ENCODE measurements at places on chromosomes 12 and 14. TPM values are rescaled to one million over a fixed set of nuclear protein-coding genes. Genes with fewer than 3 reads are reported as not detected.
A peak's percentile ranks its signal among the peaks of the same experiment; 100 is the strongest.

Gene MDGA2
- total RNA-seq = 4.2 TPM

Gene SMCO3
- not detected for total RNA-seq

DNA sequence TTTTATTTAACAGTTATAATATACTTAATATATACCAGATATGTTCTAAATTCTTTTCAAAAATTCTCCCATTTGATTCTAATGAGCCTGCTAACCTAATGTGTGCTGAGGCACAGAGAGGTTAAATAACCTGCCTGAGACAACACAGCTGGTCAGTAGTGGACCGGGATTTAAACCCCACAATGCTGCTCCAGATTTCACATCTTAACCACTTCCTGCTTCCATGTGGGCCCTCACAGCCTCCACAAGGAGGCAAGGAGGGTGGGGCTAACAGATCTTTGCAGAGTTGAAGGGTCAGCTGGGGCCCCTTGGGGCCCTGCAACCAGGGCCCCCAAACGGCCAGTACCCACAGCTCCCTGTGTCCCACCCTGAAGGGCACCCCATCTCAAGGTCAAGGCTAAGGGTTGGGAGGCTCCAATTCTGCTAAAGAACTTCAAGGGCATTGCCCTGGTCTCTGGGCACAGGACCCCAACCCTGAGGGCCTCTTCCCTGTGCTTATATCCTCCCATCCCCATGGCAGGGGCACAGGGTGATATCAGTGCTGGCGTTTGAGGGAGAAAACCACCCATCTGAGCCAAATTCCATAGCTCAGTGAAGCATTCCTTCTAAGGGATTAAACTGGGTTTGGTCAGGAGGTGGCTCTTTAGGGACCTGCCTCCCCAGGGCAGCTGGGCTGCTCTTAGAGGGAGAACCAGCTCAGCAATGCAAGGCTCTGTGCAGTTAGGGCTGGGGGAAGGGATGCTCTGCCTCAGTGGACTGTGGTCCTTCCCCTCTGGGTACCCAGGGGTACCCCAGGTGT, 2.2 kb downstream of the KRT80 start:
- peaks cover 22% of the 10 kb centered on the region for H3K4me1 ChIP-seq
- no peak for DNase-seq
- H3K36me3 ChIP-seq = no peaks in the 10 kb centered on the region
- no peaks in the 10 kb centered on the region for H3K27me3 ChIP-seq
- no peak overlapping the region for H3K27ac ChIP-seq

Gene NRL
- not detected for total RNA-seq

DNA sequence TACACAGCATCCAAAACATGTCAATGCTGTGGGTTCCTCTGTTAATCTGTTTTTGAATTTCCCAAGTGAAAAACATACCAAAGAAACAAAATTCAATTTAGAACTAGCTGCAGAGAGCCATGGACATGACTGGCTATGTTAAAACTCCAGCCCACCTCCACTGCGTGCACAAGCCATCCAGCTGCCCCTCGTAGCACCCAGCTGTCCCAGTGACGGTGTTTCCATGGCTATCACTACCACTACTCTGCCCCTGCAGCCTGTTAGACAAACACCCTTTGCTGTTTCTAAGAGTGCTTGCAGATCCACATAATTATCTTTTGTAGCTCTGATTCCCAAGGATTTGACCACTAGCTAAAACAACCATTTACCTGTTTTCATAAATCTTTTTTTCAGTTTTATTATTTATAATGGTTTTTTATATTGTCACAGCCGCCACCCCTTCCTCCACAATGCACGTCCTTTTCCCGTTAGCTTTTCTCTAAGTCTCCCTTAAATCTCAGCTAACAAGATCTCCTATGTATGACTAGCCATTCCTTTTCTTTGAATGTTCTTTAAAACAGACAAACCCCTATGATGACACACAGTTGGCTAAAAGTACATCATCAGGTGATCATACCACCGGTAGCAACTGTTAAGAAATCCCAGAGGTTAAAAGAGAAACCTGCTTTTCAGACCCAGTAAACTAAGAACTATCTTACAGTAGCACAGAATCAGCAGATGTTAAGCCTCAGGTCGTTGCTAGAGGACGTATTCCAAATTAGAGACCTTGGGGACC, 37.8 kb upstream of the NAA30 start:
- H3K36me3 ChIP-seq = no peaks in the 10 kb centered on the region
- no peak overlapping the region for H3K27ac ChIP-seq
- DNase-seq = no peak
- H3K4me1 ChIP-seq = no peaks in the 10 kb centered on the region
- H3K4me3 ChIP-seq = no peak overlapping the region

Gene ZDHHC22
- not detected for total RNA-seq

Gene PRKD1
- total RNA-seq = 47.9 TPM

DNA sequence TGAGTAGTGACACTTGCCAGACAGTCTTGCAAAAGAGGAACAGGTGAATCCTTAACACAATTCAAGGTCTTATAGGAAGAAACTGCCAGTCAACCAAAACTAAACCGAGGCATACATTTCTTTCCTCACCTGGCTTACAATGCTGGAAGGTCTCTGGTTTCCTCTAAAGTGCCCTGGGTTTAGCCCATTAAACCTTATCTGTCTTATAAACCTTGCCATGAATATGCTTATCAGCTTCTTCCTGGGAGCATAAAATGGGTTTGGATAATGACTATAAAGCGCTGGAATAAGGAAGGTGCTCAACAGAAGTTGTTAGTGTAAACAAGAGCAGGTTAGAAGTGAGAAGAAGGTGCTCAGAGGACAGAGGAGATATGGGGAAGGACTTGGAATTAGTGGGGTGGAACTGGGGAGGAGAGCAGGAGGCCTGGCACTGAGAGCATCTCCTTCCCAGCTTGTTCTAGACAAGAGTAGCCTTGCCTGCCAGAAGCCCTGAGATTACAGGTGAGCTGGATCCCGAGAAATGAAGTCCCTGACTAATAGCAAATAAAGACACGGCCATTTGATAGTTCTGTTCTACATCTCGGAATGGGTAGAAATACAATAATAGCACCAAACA, 14.1 kb upstream of the GPRC5A start:
- H3K36me3 ChIP-seq = no peaks in the 10 kb centered on the region
- no peaks in the 10 kb centered on the region for H3K27me3 ChIP-seq
- no peak for DNase-seq
- H3K4me1 ChIP-seq = no peaks in the 10 kb centered on the region

DNA sequence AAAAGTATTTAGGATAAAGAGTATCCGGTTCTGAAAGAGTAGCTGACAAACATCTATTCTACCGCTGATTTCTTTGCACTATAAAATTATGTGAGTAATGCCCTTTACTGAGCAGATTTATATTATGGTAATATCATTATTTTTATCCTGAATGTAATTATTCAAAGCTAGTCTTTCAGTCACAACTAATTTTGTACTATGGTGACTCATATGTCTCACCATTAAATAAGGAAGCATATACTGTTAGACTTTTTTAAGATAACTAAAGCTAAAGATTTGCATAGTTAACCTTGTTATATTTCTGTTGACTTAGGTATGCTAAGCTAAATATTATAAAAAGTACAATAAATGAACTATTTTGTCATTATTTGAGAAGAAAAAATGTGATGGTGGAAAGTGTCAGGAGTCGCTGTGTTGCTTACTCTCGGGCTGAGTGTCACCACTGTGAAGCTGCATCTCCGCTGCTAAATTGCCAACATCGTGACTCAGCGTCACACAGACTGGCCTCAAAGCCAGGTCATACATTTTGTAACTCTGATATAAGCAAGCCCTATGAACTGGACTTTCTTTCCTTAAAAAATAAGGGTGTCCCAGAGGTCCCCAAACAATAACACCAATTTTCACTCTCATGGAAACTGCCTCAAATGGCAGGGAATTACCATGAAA, 69.1 kb upstream of the SSTR1 start:
- H3K27me3 ChIP-seq = no peaks in the 10 kb centered on the region
- no peaks in the 10 kb centered on the region for H3K4me1 ChIP-seq
- no peak overlapping the region for H3K4me3 ChIP-seq
- no peaks in the 10 kb centered on the region for H3K36me3 ChIP-seq
- DNase-seq = no peak

DNA sequence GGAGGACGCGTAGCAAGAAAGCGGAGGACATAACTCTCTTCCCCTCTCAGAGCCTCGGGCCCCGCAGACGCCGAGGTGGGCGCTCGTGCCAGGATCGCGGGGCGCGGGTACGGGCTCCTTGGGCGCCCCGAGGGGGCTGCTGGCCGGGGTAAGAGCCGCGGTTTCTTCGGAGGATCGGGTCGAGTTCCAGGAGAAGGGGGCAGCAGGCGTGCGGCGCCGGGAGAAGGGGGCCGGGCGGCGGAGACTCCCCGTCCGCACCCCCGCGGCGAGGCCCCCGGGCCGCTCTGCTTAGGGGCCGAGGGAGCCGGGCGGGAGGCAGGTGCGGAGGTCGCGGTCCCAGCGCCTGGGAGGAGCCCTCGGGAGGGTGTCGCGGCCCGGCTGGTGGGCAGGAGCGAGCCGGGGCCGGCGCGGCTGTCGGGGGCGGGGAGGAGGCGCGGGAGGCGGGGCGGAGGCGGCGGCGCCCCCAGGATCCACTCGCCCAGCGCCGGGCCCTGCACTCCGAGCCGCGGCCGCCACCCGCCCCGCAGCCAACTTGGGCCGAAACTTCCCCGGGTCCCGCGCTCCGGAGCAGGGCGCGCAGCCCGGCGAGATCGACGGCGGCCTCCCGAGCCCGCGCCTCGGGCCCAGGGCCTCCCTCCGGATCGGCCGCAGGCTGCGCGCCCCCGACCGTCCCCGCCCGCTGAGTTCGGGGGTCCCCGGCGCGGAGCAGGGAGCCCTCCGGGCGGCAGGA, 64.4 kb downstream of the FBXL14 start:
- H3K4me1 ChIP-seq = no peaks in the 10 kb centered on the region
- H3K4me3 ChIP-seq = peak overlapping the region; percentile 26
- DNase-seq = no peak
